ENCODE measurements at places on chromosomes 7 and 10. TPM values are rescaled to one million over a fixed set of nuclear protein-coding genes. Genes with fewer than 3 reads are reported as not detected.

GRCh38 chr10:30818854-30819253, 189.3 kb upstream of the LYZL2 start:
- no peak for DNase-seq

DNA sequence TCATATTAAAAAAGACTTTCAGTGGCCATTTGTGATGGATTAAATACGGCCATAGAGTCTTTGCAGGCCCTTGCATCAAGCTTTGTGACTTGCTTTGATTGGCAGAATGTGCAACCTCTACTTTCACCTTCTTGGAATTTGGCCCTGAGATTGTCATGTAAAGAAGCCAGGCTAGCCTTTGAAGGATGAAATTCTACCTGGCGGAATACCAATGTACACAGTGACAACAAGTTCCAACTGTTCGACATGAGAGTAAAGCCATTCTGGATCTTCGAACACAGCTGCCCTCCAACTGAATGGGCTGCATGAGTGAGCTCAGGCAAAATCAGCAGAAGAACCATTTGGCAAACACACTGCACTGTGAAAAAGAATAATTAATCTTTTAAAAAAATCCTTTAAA, 321.3 kb downstream of the PHF14 start:
- no peak for DNase-seq

SOSTDC1 gene
- 0.10 TPM for total RNA-seq

DNA sequence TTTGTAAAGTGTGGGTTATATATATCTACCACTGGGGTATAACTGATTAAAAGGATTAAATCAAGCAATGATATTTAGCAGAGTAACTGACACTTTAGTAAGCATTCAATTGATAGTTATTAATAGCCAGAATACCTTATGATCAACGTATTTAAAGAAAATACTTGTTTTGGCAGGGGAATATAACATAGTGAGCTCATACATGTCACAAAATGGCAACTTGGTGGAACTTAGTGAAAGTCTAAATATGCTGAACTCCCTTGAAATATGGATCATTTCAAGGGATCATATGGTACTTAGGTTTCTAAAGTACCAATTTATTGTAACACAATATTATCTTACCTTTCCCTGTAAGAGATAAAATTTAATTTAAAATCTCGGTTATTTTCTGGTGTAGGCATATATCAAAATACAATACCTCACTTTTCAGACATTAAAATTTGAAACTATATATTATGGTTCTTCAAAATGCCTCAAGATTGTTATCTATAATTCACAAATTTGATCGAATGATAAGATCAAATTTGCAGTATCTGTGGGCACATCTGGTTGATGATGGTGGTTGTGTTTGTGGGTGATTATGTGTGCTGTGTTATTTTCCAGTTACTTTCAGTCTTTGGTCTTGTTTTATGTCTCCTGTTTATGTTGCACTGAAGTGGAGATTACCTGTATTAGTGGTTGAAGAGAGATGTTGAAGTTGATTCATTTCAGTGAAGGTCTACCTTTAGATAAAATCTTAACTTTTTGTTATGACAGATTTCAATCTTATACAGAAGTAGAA, 5.2 kb downstream of the ARL4A start:
- DNase-seq: no peak

IRF5 gene
- not detected for total RNA-seq

DNA sequence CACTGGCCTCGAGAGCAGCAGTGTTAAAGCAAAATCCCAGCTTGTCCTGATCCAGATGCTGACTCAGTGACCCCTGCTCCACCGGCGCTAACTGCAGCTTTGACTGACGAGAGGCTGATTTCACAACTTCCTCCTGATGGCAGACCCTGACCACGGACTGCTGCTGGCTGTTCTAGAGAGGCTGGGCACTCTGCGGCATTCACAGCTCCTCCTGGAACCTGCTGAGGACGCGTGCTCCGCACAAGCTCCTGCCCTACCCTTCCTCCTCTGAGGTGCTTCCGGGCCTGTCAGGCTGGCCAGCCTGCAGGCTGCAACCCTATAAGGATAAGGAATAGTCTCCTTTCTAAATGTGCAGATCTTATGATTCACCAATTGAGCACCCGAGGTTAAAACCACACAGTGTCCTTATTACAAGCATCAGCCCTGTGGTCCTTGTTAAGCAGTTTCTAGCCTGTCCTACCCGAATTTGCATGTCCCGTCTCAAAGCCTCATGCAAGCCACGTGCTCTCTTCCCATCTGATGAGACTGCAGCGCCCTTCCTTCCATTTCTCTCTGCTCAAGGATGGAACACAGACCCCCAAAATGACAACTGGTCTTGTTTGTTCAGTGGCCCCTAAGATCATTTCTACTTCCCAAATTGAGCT, 35.5 kb upstream of the NCAPG2 start:
- DNase-seq: peak; percentile 96

DNA sequence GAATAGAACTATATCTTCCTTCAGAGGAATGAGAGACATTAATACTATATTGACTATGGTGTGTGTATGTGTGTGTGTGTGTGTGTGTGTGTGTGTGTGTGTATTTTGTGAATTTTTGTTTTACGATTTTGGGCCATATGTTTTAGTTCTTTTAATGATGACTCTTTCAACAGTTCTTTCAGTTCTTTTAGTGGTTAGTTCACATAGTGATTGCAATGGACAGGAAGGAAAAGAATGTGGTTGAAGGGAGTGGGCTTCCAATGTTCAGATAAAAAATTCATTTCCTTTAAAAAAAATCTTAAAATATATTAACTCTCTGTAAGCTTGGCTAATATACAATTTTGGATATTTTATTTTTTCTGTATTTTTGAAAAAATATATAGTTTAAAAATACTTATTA, 315.7 kb upstream of the DGKB start:
- no peak for DNase-seq

- DNase-seq: no peak
Measured at GRCh38 chr10:51244748-51245490, 170.6 kb downstream of the PRKG1 start.

CNNM1 gene
- 1.4 TPM for total RNA-seq

DNA sequence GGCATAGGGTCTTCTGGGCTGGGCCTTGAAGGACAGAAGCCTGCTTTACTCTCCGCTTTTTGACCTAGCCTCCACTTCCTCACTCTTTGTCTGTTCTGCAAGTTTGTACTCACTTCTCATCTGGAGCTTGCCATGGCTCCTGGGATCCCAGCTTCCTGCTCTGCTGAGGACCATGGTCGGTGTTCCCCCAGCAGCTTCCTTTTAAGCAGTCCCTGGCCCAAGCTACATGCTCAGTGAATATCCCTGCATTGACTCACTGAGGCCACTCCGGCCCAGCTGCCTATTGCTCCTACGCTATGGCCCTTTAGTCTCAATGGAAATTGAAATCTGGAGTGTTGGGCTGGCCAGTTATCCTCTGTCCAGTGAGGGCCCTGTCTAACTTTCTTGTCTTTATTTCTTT, 427.7 kb downstream of the RPS24 start:
- no peak for DNase-seq

- DNase-seq: no peak
Measured at GRCh38 chr10:12906051-12906541, 95.4 kb downstream of the CCDC3 start.

CNTNAP2 gene
- total RNA-seq: not detected

GRCh38 chr10:34808801-34809745, 6.0 kb downstream of the PARD3 start:
- peak; percentile 71 for DNase-seq

IFIT2 gene
- 5.8 TPM for total RNA-seq

TSPAN33 gene
- total RNA-seq: 2.1 TPM
